ENCODE measurements at places on chromosomes 13 and 19. TPM values are rescaled to one million over a fixed set of nuclear protein-coding genes. Genes with fewer than 3 reads are reported as not detected.

DNA sequence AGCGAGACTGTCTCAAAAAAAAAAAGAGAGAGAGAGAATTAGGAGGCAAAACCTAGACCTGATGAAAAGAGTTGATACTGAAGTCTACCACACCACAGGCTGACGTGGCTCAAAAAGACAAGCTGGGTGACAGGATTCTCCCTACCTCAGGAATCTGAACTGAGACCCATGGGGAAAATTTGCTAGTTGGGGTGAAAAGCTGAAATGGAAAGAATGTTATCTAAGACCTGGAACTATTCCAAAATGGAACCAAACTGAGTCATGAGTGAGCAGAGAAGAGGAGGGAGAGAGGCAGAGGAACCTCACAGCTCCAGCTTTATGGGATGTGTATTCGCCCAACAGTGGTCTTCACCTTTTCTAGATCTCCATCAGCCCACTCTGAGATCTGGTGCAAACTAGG is 11.7 kb downstream of the SMG9 start:
- no peak for DNase-seq

- DNase-seq: no peak
Measured at GRCh38 chr13:113659337-113659736, 1.3 kb upstream of the ATP4B start.

GRCh38 chr13:44031555-44031954 is 151.9 kb downstream of the LACC1 start:
- no peak for DNase-seq

- no peak for DNase-seq
Measured at GRCh38 chr19:36837176-36837905, 846 bp downstream of the ZNF790 start.

- DNase-seq: no peak
Measured at GRCh38 chr19:45935267-45935666, 20.7 kb upstream of the NANOS2 start.

- no peak for DNase-seq
Measured at GRCh38 chr19:29533578-29534544, 8.1 kb downstream of the VSTM2B start.

DNA sequence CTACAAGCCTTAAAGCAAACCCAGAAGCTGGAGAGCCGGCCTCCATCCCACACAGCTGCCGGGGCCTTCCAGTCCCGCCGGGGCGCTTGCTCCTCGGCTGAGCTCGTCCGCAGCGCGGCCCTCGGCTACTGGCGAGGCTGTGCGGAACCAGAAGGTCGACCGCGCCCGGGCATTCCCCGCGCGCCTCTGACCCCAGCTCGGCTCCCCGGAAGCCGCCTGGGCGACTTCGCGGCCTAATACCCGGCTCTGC is 863 bp downstream of the ANKRD10 start:
- no peak for DNase-seq

Gene ITGBL1
- total RNA-seq: not detected

GRCh38 chr19:11130824-11131455 is 24.6 kb downstream of the SPC24 start:
- DNase-seq: peak; percentile 75

DNA sequence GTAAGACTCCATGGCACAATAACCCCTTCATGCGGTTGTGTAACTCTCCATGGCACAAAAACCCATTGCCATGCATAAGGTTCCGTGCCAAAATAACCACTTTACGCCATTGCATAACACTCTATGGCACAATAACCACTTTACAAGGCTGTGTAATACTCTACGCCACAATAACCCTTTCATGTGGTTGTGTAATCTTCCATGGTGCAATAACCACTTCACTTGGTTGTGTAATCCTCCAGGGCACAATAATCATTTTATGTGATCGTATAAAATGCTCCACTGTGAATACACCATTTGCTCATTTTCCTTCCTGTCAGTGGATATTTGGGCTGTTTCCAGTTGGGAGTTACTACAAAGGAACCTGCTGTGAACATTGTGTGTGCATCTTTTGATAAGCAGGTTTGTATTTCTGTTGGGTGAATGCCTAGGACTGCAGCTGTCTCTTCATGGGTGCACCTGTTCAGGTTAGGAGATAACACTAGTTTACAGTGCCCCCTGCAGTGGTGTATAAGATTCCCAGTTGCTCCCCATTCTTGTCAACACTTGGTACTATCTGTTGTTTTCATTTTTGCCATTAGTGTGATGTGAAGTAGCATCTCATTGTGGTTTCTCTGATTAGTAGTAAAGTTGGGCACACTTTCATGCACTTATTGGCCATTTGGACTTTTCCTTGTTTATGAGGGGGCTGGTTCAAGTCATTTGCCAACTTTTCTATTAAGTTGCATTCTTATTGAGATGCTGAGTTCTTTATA is 21.1 kb upstream of the ZSCAN18 start:
- no peak for DNase-seq

Gene ANGPTL4
- not detected for total RNA-seq

- no peak for DNase-seq
Measured at GRCh38 chr13:45100573-45101262, 19.6 kb upstream of the GTF2F2 start.

Gene KLHL1
- total RNA-seq: not detected

DNA sequence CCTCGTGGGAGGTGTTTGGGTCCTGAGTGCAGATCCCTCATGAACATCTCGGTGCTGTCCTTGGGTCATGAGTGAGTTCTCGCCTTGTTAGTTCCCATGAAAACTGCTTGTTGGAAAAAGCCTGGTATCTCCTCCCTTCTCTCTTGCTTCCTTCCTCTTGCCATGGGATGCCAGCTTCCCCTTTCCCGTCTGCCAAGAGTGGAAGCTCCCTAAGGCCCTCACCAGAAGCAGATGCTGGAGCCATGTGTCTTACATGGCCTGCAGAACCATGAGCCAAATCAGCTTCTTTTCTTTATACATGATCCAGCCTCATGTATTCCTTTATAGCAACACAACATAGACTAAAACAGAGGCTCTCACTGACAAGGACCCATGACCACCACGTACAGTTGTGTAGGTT is 8.2 kb downstream of the ADGRE2 start:
- no peak for DNase-seq

DNA sequence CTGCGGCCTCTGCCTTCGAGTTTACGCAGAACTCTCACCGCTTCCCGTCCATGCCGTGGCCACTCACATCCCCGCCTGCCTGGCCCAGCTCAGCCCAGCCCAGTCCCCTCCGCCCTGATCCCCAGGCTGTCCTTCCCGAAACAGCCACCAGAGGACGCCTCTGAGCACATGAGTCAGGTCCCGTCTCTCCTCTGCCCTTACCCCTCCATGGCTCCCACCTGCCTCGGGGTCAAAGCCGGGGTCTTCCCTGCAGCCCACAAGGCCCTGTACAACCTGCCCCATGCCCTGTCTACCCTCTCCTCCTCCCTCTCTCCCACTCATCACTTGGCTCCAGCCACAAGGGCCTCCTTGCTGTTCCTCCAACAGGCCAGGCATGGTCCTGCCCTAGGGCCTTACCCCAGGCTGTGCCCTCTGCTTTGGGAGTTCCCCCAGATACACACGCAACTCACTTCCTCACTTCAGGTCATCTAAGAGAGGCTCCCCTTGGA is 8.1 kb upstream of the SEMA6B start:
- peak; percentile 87 for DNase-seq

GRCh38 chr19:28885965-28886364 is 327.0 kb downstream of the UQCRFS1 start:
- no peak for DNase-seq

DNA sequence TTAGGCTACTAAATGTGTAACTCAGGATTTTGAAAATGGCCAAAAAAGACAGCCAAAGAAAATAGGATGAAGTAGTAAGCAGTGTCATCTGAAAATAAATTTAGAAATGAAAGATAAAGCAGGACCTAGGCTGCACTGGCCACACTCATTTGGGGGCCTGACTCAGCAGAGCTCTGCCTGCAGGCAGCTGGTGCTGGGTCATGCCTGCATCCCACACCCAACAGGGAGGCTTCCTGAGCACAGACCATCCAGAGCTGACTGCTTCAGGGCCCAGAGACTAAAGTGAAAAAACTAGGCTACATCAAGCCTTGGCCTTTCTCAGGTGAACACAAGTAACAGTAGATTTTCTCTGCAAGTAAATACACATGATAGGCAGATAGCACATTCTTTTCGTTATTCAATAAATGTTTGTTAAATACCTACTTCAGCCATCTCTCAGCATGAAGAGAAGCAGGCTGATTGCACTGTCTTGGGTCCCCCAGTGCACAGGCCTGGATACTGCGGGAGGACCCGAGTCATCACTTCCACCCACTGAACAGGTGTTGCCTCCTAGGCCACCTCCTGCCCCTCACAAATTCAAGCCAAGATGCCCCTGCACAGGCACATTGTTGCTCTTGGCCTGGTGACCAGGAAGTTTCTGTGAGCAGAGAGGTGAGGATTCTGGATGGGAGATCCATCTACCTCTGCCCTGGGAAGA is 284.0 kb downstream of the OXGR1 start:
- no peak for DNase-seq

GRCh38 chr13:51999921-52000320 is 11.3 kb downstream of the ATP7B start:
- no peak for DNase-seq

DNA sequence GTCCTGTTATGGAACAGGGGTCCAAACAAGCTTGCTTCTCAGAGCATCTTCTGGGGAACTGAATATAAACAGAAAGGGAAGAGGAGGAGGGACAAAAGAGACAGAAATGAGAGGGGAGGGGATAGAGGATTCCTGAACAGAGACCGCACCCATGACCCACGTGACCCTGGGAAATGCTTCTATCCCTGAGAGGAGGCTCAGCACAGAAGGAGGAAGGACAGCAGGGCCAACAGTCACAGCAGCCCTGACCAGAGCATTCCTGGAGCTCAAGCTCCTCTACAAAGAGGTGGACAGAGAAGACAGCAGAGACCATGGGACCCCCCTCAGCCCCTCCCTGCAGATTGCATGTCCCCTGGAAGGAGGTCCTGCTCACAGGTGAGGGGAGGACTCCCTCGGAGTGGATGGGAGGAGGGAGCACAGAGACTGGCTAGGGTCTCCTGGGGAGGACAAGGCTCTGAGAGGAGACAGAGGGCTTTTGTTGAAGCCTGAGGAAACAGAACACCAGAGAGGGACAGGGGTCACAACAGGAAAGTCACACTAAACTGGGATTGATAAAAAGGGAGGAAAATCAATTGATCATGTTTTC is at the start of gene CEACAM6:
CEACAM6 (plus strand) TSS at position 203 of the 586 bp plus-strand sequence; CDS start at position 312, 109 bp downstream.
- DNase-seq: no peak

All from activated naive CD4-positive, alpha-beta T cell treated with anti-CD3 and anti-CD28 coated beads, Interleukin-2, amount 50 U/mL, for 72 hours (primary cell).